Hypothalamus (tissue), 51 donors: ENCODE measurements at places on chromosomes 5 and 9.

- no peak for DNase-seq
These were observed 6.2 kb upstream of the TNFSF8 start for GRCh38 chr9:114936581-114936980.

- DNase-seq, result no peak
These were observed 38.3 kb upstream of the DAB2IP start for GRCh38 chr9:121613009-121613752.

DNA sequence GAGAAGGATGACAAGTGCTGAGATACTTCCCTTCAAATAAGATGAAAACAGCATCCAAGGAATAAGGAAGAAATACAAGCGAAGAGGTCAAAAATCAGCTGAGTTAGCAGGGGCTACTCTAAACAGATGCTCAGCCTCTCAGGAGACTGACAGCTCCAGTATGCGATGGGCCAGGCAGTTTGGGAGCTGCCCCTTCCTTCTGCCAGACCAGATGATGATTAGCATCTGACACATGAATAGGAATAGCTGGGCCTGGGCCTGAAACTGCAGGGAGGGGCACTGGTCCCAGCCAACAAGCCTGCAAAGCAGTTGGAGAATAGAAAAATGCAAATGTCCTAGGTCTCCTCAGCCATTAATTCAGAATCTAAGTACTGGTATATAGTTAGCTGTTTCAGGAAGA, 13.1 kb upstream of the MAP3K1 start:
- no peak for DNase-seq

GRCh38 chr9:72131206-72131605, 18.0 kb upstream of the GDA start:
- DNase-seq, result no peak
